ENCODE measurements at places on chromosomes 11 and 22. TPM values are rescaled to one million over a fixed set of nuclear protein-coding genes. Genes with fewer than 3 reads are reported as not detected.
A peak's percentile ranks its signal among the peaks of the same experiment; 100 is the strongest.

The C1QTNF5 gene
- 0.50 TPM for total RNA-seq

The MUC5AC gene
- total RNA-seq, result 0.03 TPM

The DAGLA gene
- total RNA-seq, result 0.19 TPM

The CRYBA4 gene
- total RNA-seq, result not detected

DNA sequence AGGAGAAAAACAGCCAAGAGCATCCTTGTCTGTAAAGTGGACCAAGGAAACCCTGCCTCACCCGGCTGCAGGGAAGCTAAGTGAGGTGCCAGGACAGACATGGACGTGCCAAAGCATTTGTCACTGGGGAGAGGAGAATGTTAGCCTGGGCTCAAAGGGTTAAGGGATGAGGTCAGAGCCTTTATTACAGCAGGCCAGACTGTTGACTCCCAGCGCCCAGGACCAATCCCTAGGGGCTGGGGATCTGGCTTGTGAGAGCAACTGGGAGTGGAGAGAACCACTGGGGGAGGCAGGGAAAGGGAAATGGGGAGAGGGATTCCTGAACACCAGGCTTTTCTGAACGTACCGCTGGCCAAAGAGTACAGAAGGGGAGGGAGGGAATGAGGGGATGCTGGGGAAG lies 2.6 kb downstream of the CHRM1 start:
- DNase-seq, result no peak

DNA sequence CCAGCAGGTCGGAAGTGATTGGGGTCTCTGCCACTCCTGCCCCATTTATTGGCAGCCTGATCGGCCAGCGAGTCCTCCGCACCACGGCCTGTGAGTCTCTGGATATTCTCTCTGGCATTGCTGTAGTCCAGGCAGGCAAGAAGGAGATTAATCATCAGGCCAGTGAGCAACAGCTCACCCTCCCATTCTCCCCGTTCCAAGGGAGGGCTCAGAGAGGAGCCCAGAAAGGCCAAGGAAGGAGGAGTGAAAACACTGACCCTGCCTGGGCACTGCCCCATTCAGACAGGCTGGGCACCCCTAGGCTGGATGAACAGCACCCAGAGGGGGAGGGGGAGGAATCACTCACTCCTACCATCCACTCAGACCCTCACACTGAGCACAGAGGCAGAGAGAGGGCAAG lies 3.1 kb downstream of the SAA2 start:
- peak; percentile 44 for DNase-seq

DNA sequence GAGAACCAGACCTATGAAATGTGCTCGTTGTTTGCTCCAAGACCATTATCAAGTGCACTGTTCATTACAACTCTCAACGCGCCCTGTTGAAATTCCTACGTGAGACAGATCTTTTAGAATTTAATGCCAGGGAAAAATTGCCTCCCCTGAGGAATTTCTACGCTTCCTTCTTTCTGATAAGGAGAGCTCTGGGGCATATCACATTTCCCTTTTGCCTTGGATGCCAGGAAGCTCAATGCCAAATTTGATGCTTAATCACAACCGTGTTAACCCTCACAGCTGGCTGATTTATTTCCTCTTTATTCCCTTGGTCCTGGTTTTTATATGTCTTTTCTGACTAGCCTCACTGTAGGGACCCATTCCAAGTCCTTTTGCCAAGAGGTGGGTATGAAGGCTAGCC lies 109.4 kb downstream of the MICAL2 start:
- DNase-seq, result no peak

DNA sequence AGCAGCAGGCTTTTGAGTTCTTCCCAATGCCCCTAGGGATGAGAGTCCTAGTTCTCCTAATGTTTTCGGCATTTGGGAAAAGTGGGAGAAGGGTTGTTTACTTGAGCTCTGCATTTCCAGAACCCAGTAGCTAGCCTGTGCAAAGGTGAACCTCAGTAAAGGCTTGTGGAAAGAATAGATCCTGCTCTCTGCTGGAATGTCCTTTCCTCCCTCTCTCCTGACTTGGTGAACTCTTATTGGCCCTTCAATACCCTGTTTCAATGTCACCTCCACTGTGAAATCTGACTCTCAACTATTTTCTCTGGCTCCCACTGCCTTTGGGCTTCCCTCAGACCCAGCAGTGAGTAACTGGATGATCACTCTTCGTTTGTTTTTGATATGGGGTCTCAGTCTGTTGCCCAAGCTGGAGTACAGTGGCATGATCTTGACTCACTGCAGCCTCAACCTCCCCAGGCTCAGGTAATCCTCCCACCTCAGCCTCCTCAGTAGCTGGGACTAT lies 2.4 kb upstream of the UVRAG start:
- no peak for DNase-seq

GRCh38 chr11:78313181-78313795 lies 104.3 kb downstream of the GAB2 start:
- peak; percentile 66 for DNase-seq

DNA sequence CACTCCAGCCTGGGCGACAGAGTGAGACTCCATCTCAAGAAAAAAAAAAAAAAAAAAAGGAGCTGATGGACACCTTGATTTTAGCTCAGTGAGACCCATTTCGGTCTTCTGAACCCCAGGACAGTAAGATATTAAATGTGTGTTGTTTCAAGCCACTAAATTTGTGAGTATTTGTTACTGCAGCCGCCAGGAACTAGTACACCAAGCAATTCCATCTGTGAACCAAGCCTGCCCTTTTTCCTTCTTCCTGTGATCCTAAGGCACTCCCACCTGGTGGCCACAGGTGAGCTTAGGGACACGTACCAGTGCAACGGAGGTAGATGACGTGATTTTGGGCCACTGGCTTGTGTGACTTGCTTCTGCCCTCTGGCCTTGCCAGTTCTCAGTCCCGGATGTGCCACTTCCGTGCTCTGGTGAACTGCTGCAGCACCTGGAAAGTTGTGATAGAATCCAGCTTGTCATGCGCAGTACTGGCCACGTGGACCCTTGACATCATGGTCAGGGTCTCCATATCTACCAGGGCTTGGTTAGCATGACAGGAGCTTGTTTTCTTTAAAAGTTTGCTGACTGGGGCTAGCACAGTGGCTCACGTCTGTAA lies 19.6 kb upstream of the ATXN10 start:
- no peak for DNase-seq

- DNase-seq, result no peak
Measured at GRCh38 chr22:29813563-29813962, 24.5 kb downstream of the ASCC2 start.

GRCh38 chr22:27139935-27140511 lies 482.6 kb downstream of the MIAT start:
- peak; percentile 62 for DNase-seq

DNA sequence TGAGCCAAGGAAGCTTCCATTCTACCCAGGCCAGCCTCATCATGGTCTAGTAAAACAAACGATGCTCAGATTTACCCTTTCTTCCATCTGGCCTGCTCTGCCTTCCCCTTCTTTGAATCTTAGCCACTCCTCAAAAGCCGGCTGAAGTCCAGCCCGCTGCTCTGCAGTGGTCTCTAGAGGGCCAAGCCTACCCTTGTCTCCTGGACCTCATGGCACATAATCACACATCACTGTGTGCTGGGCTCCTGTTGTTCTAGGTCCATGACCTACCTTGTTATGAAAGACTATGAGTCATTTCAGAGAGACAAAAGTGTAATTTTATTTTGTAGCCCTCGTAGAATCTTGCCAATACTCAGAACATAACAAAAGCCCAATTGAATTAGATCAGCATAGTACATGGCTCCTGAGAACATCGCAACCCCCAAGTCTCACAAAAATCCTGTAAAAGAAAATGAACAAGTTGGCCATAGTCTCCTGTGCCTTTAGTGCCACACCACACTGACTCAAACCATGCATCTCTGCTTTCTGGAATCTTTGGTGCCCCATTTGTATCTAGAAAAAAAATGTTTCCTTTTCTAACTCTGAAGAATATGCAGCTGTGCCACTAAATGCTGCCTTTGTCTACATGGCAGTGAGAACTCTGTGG lies 192.7 kb downstream of the OPCML start:
- peak; percentile 58 for DNase-seq

DNA sequence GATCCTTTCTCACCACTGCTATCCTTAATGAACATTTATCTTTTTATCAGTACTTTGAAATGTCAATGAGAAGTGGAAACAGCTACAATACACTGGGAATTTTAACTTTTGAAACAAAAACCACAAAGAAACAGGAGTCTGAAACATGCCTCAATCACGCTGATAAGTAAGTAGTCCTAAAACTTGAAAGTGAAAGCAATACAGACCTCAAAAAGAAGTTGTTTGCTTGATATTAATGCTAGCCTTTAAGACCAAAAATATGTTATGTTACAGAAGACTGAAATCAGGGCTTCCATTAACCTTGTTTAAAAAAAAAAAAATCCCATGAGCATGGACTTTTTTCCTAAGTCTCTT lies 21.3 kb downstream of the PHF21A start:
- peak; percentile 20 for DNase-seq

DNA sequence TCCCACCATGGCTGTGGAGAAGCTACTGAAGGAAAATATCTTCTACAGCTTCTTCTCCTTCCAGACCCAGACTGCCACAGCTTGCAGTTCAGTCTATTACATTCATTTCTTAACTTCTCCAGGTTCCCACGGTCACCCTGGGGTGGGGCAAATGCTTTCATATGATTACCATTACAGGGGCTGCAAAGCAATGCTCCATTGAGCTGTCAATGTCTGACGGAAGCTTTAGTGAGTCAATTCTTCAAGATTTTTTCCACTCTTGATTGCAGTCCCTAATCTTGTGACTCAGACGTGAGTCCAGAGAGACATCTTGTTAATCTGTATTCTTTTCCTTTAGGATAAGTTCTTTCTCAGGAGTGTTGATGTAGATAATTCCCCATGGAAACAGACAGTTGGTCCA lies 233.4 kb upstream of the DDI1 start:
- no peak for DNase-seq

DNA sequence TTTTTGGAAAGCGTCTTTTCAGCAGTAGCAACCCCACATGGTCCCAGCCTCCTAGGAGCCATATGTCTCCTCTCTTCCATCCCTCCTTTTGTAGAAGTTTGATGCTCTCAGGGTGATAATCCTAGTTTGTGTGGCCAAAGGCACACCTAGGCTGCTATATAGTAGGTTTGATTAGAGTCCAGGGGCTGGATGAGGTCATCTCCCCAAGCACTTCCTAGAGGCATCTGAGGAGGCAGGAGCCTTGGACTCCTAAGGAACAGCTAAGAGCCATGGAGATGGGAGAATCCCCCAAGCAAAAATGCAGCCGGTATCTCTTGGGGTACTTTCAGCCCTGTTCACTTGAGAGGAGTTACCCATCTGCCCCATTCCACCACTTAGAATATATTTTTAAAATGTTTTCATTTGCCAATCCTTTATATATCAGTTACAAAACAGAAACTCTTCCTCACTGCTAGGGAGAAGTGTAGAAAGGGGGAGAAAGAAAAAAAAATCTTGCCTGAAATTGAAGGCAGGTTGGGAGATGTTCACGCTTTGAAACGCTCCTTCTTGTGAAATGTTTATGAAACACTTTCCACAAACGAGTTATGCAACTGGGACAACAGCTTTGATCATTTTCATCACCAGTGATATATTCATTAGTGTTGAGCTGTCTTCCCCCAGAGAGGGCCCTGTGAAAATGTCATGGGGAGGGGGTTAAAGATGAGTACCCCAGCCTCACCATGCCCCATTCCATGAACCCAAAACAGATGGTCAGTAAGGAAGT lies 31.9 kb upstream of the TLCD5 start:
- no peak for DNase-seq

DNA sequence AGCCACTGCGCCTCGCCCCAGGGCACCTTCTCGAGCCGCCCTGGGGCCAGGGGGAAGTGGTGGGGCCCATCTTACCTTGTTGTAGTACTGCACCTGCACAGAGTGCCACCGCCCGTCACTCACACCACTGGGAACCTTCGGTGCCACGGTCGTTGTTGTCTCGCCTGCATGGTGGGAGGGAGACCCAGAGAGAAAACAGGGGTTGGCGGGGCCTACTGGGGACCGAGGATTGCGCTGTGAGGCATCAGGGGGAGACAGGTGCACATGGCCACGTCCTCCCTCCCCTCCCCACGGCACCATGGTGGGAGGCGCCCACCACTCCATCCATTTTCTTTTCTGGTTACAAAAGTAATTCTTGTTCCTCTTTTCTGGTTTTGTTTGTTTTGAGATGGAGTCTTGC lies 97.8 kb downstream of the TRMU start:
- DNase-seq, result no peak
